ENCODE measurements at places on chromosomes 1 and 21.

DNA sequence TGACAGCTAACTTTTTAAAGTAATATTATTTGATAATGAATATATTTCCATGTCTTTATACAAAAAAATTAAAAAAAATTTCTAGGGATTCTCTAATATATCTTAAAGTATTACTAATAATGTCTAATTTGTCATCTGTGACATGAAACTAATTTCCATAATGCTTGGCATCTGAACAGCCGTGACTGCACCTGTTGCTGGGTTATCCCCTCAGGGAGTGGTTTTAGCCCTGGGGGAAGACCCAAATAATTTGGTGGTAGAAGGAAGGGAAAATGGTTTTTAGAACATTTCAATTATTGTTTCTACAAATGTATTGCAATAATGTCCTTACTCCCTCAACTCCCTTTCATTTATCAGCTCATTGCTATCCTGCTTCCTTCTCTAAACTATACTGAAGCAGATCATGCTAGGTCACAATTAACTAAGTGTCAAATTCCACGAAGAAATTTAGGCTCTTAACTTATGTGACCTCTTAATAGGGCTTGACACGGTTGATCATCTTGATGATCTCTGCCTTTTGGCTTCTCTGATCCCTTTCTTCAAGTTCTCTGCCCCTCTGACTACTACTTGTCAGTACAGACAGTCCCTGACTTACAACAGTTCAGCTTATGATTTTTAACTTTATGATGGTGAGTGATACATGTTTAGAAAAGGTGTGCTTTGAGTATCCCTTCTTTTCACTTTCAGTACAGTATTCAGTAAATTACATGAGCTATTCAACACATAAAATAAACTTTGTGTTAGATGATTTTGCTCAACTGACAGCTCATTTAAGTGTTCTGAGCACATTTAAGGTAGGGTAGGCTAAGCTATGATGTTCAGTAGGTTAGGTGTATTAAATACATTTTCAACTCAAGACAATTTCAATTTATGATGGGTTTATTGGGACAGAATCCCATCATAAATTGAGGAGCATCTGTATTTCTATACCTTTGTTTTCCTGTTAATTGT lies 26.4 kb upstream of the DPH5 start:
- no peak for DNase-seq

- DNase-seq, result no peak
Observed at GRCh38 chr1:9592510-9593075, 3.9 kb downstream of the TMEM201 start.

GRCh38 chr1:33560680-33561079 lies 88.2 kb downstream of the ZSCAN20 start:
- no peak for DNase-seq

- no peak for DNase-seq
Observed at GRCh38 chr1:25800703-25801377, 847 bp downstream of the SELENON start.

GRCh38 chr1:3891329-3891865 lies 8.7 kb downstream of the C1orf174 start:
- DNase-seq, result no peak

- DNase-seq, result no peak
Observed at GRCh38 chr1:84166797-84167196, 22.7 kb downstream of the PRKACB start.

DNA sequence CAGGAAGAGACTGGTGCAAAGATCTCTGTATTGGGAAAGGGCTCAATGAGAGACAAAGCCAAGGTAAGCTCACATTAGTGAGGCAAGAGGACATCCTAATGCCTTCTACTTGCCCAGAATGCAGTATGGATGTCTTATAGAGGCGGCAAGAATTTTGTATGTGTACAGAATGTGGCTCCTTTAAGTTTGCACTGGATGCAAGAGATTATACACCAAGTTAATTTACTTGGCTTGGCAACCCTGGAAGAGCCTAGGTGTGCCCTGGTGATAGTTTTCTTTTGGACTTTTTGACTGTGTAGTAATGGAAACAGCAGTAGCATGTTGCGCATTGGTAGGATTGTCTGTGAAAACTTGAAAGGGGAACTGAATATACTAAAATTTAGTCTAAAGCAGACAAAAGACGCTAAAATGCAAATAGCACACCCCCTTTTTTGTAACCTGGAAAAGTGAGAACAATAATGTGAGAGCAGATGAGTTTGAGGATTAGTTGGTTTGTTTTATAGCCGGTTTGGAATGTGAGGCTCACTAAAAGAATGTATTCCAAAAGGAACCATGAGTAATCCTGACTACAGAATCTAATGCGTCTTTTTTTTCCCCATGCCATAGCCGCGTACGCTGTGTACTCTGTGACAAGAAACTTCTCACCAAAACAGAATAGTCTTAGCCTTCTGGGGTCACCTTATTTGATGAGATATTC lies 18.1 kb downstream of the KHDRBS1 start:
- peak; percentile 42 for DNase-seq

DNA sequence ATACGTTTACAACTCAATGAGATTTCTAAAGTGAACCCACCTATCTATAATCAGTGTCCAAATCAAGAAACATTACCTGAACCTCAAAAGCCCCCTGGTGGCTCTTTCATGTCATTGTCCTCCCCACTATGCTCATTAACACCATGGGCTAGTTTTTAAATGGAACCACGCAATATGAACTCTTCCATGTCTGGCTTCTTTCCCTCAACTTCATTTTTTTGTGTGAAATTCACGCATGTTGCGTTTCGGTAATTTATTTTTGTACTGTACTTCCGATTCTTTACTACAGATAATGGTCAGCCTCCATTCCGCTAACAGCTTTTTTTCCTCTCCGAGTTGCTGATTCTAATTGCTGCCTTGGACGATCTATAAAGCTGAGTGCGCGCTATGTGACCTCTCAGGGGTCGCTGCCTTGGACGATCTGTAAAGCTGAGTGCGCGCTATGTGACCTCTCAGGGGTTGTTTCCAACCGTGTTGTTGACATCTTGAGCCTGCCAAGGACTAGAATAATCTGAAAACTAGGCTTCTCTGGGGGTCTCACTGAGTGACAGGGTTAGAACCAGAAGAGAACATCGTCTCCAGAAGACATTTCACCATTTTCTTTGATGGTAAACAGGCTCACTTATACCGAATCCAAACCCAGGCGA lies 1.1 kb upstream of the CACYBP start:
- DNase-seq, result no peak

DNA sequence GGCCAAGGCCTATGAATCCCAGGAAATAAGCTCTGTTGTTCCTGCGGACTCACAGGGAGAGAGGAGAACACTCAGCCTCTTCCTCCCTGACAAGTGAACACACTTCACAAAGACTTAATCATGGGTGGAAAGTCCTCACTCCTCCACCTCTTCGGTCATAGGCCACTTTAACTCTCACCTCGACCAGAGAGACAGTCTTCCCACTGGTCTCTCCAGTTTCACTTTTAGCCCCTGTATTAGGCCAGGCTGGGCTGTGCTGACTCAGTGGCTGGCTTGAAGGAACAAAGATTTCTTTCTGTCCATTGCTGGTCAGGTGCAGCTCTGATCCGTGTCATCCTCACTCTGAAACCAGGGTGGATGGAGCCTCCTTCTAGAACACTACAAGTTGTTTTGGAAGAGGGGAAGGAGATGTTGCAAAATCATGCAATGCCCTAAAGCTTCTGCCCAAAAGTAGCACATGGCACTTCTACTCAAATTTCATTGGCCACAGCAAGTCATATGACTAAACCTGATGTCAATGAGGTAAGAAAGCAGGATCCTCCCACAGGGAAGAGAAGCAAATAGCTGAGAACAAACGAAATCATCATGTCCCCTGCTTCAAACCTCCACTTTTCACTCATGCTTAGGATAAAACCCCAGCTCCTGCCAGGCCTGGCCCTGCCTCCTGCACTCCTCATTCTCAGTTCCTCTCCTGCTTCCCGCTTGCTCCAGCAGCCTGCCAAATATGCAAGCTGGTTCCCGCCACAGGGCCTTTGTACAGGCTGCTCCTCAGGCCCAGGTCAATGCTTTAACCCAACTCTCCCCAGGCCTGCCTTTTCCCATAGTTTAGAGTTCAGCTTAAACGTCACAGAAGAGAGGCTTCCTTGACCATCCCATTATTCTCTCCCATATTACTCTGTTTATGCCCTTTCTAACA lies 150.5 kb upstream of the RUNX3 start:
- DNase-seq, result no peak

GRCh38 chr1:204659056-204659455 lies 26.5 kb downstream of the LRRN2 start:
- no peak for DNase-seq

DNA sequence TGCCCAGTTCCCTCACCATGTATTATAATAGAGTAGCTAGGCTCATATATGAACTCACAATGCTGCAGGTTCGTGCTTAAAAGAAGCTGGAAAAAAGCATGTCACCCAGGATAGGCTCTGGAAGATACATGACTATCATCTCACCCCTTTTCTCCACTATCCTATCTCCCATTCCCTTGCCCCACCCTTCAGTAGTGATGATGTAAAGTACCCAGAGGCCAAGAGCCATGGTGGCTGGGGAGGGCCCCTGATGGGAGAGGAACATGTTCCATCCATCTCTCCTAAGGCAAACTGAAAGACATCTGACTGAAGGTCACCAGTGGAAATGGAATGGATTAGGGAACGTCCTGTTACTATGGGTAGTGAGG lies 20.3 kb upstream of the RBBP5 start:
- no peak for DNase-seq
